Stimulated activated CD8-positive, alpha-beta memory T cell treated with anti-CD3 and anti-CD28 coated beads, Interleukin-15, amount 100 ng/mL, for 48 hours (primary cell): ENCODE measurements at places on chromosomes 4 and X.
A peak's percentile ranks its signal among the peaks of the same experiment; 100 is the strongest.

GRCh38 chr4:166386491-166387360, 513.7 kb downstream of the TLL1 start:
- no peak for DNase-seq

GRCh38 chrX:7330971-7331746, 183.2 kb upstream of the PUDP start:
- DNase-seq: no peak

DNA sequence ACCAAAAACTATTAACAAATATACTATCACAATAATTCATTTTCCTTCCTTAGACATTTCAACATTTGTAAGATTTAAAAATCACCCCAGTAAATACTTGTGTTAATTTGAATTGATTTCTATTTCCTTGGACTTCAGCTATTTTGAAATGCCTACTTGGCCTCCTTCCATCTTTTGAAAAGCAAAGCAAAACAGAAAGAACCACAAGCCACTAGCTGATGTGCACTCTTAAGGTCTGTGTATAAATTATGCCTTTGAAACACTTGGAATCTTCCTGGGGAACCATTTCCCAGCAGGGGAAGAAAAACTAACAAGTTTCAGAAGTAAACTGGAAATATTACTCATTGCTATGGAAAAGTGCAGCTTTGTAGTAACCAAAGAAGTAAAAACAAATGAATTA, 139.8 kb downstream of the CLCN4 start:
- no peak for DNase-seq

GRCh38 chr4:38078590-38079421, 118.6 kb downstream of the PTTG2 start:
- DNase-seq: no peak

GRCh38 chr4:26088433-26088928, 174.5 kb downstream of the SMIM20 start:
- DNase-seq: no peak

GRCh38 chrX:67574696-67575095, 30.9 kb downstream of the AR start:
- no peak for DNase-seq

GRCh38 chr4:147578051-147578476, 39.1 kb upstream of the TMEM184C start:
- no peak for DNase-seq

GRCh38 chr4:43341741-43342140, 449.2 kb downstream of the GRXCR1 start:
- DNase-seq: no peak

- DNase-seq: peak; percentile 69
These were observed 430 bp downstream of the HDAC6 start for GRCh38 chrX:48802089-48802904.

- DNase-seq: no peak
These were observed 1331.6 kb downstream of the ADGRL3 start for GRCh38 chr4:62531731-62532130.

- DNase-seq: no peak
These were observed 69.0 kb upstream of the GYPA start for GRCh38 chr4:144209491-144209890.

DNA sequence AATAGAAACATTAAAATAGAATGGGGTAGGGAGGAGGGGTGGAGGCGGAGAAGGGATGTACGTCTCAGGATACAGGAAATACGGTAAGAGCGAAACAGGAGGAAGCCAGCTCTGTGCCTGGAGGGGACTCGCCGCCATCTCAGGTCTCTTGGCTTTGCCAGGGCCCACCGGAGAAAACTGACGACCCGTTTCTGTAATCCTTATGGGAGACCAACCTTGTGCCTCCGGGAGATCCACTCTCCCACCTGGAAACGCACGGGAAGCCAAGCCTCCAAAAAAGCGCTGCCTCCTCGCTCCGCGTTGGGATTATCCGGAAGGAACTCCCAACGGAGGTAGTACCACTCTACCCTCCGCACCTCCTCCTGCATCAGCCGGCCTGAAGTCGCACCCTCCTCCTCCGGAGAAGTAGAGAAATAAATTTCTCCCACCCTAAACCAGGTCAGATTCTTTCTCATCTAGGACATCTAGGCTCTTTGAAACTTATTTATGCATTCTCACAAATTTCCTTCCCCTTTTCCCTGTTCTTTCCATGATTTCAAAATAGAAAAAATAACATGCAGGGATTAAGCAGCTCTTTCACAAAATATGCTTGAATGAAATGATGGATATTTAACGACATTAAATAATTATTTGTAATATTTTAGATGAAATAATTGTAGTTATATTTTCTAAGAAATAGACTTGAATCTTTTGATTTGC, at the start of gene NBDY:
TSS of gene NBDY (plus strand) at position 92 of the 699 bp plus-strand sequence. CDS start at position 203, 111 bp downstream.
- DNase-seq: no peak

DNA sequence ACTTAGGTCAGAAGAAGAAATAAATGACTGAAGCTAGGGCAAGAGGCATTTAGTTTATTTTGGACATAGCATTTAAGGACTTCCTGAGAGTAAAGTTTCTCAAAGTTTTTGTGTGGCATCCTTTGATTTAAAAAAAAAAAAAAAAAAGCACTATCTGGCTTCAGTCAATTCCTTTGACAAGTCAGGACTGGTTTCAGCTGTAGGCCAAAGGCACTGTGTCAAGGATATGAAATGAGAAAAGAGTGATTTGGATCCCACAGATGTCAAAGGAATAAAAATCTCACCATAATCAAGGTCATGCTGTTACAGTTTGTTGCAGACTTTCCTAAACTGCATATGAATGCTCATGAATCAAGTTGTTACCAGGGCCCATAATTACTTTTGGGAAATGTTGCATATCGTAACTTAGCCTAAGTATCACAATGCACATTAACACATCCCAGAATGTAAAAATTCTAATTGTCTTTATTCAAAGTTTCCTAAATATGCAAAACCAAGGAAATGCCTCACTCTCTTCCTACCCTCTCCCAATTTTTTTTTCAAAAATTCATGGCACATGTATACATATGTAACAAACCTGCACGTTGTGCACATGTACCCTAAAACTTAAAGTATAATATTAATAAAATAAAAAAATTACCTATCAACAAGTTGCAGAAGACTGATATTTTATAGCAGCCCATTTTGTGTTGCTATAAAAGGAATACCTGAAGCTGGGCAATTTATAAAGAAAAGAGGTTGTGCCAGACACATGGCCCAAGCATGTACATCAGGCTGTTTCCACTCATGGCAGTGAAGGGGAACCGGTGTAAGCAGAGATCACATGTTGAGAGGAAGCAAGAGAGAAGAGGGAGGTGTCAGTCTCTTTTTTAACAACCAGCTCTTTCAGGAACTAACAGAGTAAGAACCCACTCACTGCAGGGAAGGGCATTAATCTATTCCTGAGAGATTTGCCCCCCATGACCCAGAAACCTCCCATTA, 33.7 kb upstream of the ADAMTS3 start:
- DNase-seq: no peak

GRCh38 chrX:39759526-39760224, 338.1 kb downstream of the BCOR start:
- DNase-seq: no peak

- no peak for DNase-seq
These were observed 617.0 kb downstream of the MID1IP1 start for GRCh38 chrX:39418254-39418704.
